ENCODE measurements at places on chromosomes 13 and 19.

DNA sequence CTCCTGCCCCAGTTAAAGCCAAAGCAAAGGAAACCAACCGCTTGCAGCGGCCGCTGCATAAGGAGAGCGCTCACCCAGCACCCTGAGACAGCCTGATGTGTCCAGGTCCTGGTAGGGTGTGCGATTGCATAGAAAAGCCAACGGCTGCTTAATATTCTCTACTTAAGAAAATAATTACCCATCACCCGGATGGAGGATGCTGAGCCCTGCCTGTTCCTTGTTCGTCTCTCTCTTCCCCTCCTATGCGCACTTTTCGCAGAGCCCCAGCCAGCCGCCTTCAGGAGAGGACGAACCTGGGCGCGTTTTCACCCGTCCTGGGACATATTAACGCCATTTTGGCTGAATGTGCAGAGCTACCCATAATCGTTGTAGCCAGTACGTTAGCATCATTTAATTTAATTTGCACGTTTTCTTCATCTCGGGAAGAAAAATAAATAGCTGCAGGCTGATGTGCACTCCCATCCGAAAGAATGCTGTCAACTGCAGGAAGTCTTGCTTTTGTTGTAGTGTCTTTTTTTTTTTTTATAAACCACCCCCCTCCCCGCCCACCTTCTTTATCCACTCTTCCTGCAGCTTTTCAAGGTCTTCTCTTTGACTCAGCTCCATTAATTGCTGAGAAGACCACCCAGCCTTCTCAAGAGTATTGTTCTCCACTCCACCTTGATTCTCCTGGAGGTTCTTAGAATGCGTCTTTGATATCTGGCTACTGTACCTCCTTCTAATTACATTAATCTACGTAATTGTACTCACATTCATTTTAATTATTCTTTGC, 214.5 kb downstream of the TEX29 start:
- DNase-seq, result no peak

GRCh38 chr19:6250024-6250615, 29.7 kb downstream of the MLLT1 start:
- DNase-seq, result no peak

- no peak for DNase-seq
Measured at GRCh38 chr13:24203273-24203672, 42.8 kb downstream of the SPATA13 start.

DNA sequence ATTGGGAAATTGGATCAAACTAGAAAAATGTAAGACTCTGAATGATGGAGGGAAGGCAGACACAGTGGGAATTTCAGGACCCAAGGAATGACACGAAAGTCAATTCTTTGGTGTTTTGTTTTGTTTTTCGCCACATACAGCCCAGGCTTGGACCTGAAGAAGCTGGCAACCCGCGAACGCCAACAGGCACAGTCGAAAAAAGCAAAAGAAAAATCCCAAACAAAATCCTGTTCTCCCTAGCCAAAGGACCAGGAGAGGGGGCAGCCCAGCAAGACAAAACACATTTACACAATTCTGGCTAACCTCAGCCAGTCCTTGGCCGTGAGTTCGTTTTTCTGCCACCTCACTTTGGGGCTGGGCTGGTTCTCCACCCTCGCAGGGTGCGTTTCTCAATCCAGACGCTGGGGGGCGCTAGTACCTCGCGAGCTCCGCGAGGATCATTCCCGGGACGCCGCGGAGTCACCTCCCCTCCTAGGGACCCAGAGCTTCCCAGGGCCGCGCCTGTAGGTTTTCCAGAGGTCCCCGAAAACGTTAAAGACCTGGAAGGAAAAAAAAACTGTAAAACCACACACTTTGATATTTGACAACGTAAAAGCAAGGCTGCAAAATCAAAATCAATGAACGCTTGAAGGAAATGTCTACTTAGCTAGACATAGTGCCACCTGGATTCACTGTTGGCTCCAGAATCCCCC, 34.9 kb upstream of the TPM4 start:
- DNase-seq, result no peak

DNA sequence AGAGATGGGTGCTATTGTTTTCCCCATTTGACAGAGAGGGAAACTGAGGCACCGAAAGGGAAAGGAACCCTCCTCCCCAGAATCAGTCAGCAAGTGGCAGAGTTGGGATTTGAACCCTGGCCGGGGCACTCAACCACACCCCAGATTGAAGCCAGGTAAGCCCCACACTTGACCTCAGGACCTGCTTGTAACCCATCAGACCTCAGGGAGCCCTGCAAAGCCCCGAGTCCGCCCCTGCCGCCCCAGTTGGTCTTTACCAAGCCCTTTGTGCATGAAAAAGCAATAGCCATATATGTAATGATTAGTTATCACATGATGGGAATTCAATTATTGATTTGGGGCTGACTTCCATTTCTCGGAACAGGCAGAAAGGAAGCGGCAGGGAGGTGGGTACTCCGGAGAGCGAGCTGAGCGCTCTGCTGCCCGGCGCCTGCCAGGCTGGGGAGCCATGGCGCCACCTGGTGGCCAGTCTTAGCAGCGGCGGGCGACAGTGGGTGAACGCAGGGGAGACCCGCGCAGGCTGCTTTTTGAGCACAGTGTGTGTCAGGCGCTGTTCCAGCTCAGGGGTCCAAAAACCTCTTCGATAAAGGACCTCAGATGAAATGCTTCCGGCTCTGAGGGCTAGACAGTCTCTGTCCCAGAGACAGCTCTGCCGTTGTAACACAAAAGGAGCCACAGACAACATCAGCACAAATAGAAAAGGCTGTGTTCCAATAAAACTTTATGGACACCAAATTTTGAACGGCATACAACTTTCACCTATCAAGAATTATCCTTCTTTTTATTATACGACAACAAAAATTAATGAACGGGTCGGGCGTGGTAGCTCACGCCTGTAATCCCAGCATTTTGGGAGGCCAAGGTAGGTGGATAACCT, 82.9 kb upstream of the CACNA1A start:
- DNase-seq, result no peak

DNA sequence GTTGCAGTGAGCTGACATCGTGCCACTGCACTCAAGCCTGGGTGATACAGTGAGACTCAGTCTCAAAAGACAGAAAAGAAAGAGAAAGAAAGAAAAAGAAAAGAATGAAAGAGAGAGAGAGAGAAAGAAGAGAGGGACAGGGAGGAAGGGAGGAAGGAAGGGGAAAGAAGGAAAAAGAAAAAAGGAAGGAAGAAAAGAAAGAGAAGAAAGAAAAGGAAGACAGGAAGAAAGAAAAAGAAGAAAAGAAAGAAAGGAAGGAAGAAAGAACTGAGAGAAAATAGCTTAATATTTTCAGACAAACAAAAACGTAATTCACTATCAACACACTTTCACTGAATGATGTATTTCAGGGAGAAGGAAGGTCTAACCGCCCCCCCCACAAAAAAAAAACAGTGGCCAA, 39.3 kb downstream of the ESD start:
- DNase-seq, result no peak

GRCh38 chr13:31204592-31204991, 4.8 kb downstream of the B3GLCT start:
- DNase-seq, result no peak

- no peak for DNase-seq
Measured at GRCh38 chr13:28346154-28346553, 148.8 kb downstream of the FLT1 start.

DNA sequence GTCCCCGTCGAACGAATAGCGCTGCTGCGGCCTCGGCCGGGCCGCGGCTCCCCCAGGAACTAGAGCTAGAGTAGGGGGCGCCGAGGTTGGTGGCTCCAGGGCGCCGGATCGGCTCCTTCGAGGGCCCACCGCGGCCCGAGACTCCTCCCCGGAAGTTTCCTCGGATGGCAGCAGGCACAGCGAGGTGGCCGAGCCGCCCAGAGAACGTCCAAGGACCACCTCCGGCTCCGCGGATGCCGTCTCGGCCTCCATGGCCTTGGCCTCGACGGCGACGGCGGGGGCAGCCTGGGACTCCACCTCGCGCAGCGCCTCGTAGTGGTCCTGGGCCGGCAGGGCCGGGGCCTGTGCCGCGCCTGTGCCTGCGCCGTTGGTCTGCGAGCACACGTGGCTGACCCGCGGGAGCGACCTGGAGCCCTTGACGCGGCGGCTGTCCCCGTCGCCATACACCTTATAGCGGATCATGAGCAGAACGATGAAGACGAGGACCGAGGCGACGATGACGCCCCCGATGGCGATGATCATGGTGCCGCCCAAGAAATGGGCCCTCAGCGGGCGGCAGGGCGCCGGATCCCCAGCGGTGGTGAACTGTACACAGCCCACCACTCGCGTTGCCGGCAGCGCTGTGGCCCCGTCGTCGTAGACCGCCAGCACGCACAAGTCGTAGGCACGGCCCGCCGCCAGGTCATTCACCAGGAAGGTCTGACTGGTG, 11.8 kb downstream of the IFNL1 start:
- DNase-seq, result no peak

DNA sequence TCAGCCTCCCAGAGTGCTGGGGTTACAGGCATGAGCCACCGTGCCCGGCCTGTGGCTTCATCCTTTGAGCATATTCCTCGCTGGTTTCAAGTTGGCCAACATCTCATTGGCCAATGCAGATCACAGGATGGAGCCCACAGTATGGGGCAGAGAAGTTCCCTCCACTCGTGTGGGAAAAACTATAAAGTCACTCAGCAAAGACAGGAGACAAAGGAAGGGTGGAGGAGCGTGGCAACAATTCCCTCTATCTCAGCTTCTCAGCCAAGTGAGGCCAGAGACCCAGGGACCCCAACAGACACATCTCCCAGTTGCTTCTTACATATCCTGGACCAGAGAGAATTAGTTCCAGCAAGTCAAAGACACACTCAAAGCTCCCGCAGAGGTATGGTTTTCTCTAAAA, 184.6 kb upstream of the SOX1 start:
- DNase-seq, result no peak

DNA sequence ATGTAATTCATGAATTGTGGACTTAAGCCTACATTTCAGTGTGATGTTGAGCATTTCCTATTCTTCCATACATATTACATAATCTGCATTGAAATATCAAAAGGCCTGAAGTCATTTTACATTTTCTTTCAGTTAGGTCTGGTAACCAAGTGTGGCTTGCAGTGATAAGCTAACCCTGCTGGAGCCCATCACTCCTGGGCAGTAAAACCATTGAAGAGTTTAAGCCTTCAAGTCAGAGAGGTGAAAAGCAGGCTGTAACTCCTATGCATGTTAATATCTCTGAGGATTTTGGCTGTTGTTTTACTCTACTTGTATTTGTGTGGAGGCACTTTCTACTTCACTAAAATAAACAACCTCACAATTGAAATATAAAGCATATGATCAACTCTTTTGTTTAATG, 248.8 kb downstream of the SLITRK5 start:
- no peak for DNase-seq

GRCh38 chr19:47093254-47093653, 20.3 kb downstream of the ZC3H4 start:
- no peak for DNase-seq

DNA sequence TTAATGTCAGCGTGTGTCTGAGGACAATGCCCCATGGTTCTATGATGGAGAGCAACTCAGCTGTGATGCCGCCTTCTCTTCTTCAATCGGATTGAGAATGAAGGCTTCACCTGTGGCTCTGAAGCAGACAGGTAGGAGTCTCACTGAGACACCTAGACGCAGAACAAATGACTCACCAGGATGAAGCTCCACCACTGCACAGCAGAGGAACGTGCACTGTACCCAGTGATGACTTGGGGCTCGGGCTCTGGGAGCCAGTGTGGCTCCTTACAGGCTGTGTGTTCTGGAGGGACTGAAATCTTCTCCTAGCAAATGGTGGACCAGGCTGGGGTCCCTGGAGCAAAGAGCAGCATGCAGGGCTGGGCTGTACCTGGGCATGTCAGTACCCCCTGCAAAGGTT, 44.0 kb downstream of the CCDC70 start:
- no peak for DNase-seq

DNA sequence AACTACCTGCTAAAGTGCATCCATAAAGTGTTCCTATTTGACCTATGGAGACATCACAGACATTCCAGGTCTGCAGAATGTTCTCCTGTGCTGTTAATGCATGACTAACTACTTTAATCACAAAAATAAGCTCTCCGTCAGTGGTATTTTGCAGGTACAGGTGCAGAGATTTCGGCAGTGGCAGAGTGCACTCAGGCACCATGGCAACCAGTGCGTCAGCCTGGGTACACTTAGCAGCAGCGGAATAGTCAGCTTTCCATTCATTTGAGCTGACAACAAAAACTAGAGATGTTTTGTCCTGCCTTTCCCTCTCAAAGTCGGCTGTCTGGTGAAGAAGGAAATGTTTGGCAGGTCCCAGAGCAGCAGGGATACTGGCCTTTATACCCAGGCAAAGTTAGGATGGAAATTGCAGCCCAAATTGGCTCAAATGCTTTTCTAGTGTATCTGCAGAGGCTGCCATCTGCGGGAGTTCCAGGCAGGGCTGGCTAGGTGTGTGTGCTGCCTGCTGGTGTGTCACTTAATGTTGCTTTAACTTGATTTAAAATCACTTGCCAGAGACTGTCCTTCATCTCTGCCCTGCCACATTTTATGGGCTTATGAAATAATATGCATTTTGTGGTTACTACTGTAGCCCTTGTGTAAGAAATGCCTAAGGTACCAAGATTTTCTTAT, 195.8 kb downstream of the RAP2A start:
- no peak for DNase-seq

- DNase-seq, result no peak
Measured at GRCh38 chr13:93222976-93223375, 3.6 kb upstream of the GPC6 start.

GRCh38 chr13:32002873-32003272, 28.7 kb upstream of the FRY start:
- no peak for DNase-seq

DNA sequence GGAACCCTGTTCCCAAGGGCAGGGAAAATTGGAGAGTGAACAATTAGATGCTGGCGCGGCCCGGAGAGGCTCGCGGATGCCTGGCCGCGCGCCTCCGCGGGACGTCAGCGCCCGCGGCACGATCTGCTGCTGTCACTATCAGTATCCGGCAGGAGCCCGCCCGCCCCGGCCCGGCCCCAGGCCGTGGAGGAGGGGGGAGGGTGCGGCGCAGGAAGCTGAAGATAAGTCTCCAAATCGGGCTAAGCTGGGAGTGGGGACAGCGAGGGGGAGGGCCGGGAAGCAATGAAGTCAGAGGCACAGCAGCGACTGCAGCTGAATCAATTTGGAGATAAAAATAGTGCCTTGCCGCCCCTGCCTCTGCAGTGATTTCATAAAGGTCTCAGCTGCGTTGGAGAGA, 441.5 kb upstream of the KLF12 start:
- no peak for DNase-seq

DNA sequence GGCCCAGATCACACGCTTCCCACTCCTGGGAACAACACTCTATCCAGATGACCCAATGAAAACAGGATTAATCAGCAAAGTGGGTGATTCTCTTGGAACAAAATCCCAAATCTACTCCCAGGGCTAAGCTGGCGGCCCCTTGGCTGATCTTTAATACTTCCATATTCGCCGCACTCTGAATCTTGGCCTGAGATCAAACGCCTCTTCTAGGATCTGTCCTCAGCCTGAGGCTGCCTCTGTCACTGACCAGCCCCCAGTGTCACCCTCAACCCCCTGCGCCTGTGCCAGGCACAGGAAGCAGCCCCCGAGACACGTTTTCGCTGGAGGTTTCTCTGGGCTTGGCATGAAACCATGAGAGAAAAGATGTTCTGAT, 2.4 kb upstream of the CTXN1 start:
- no peak for DNase-seq

Data from HS-27A (cell line).